Cerebellar cortex (tissue), 1 donor: ENCODE measurements at places on chromosomes 12 and 14.
A peak's percentile ranks its signal among the peaks of the same experiment; 100 is the strongest.

DNA sequence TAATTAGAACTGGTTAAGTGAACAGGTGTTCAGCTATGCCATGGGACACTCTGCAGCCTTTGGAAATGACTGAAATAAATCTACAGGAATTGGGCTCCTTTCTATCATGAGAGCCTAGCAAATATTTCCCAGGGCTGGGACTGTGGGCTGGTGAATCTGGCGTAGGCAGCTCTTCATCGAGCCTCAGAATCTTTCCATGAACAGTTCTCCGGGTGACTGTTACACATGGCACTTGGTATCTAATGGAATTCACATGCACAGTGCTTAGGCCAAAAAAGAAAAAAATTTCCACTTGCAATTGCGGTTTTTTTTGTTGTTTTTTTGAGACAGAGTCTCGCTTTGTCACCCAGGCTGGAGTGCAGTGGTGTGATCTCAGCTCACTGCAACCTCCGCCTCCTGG is 32.1 kb downstream of the PRKAB1 start:
- no peak for DNase-seq

DNA sequence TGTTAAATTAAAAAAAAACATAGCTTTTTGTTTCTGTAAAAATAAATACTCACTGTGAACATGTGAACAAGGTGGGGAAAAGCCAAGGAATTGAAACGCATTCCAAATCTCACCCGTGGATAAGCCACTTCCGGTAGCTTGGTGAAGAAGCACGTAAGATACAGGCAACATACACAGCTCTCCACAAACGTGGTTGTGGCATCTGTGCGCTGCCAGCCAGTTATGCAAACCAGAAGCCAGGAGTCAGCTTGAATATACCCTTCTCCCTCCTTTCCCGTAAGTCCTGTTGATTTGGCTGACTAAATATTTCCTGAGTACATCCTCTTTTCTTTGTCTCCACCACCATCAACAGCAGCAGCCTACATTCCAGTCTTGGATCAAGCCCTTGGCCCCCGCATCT is 486.2 kb downstream of the VRK1 start:
- no peak for DNase-seq

GRCh38 chr12:4285070-4285469 is 11.5 kb downstream of the CCND2 start:
- DNase-seq, result no peak

DNA sequence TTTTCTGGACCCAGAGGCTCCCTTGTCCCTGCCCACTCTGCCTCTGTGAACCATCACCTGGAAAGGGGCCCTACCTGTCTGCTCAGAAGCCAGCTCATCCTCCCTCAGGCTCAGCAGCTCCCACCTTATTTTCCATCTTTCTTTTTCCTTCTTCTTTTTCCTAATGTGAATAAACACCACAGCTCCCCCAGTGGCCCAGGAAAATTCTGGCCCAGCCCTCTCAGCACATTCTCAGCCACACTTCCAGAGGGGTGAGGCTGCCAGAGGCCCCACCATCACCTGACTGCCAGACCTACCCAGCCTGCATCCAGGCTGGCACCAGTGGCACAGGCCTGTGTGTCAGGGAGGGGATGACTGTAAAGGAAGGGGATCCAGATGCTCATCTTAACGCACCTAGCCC is 23.0 kb downstream of the ZFHX2 start:
- peak; percentile 72 for DNase-seq

GRCh38 chr12:11486623-11487444 is 91.5 kb upstream of the PRB2 start:
- peak; percentile 80 for DNase-seq

DNA sequence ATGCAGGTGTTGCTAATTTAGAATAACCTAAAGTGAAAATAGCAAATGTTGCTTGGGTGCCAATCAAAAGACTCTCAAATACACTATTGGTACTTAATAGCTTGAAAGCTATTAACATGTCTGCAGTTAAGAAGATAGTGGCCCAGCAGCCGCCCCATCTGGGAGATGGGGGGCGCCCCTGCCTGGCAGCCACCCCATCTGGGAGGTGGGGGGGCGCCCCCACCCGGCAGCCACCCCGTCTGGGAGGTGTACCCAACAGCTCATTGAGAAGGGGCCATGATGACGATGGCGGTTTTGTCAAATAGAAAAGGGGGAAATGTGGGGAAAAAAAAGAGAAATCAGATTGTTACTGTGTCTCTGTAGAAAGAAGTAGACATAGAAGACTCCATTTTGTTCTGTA is 923.1 kb upstream of the MDGA2 start:
- DNase-seq, result no peak

- DNase-seq, result no peak
Observed at GRCh38 chr14:83867566-83868225, 1662.2 kb upstream of the FLRT2 start.

GRCh38 chr14:73738518-73739173 is 24.5 kb upstream of the PNMA1 start:
- no peak for DNase-seq

GRCh38 chr14:53620890-53621289 is 335.7 kb downstream of the BMP4 start:
- DNase-seq, result no peak

- no peak for DNase-seq
Observed at GRCh38 chr14:24058951-24059475, 7.2 kb downstream of the CARMIL3 start.

- no peak for DNase-seq
Observed at GRCh38 chr12:21695986-21696385, 38.3 kb upstream of the LDHB start.

GRCh38 chr12:79690638-79691510 is at the start of gene PAWR:
TSS of gene PAWR (minus strand) at chr12:79690964. CDS start at chr12:79690244, 720 bp downstream.
- peak; percentile 68 for DNase-seq

GRCh38 chr14:62776300-62776699 is 269.0 kb downstream of the KCNH5 start:
- no peak for DNase-seq
